ENCODE measurements at places on chromosomes 16 and 17.

- no peak for DNase-seq
These were observed 17.4 kb downstream of the RNF213 start for GRCh38 chr17:80277751-80278671.

DNA sequence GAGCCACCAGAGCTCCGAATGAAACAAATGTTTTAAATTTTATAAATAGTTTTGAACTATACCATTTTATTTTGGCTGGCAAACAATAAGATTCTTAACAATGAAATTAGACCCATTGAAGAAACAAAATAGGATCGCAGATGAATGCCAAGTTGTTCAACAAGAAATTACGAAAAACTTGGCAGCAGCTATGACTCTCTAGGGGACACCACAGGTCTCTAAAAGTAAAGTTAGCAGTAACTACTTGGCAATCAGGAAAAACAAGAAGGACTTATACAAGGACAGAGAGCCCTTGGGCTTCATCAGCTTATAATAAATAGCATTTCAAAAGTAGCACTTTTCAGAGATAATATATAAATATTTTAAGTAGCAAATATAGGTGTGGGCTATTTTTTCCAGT is 603.8 kb upstream of the PSMD7 start:
- DNase-seq = no peak

GRCh38 chr16:52497067-52497816 is 49.7 kb downstream of the TOX3 start:
- DNase-seq = peak; percentile 94

GRCh38 chr16:83215406-83216001 is 588.7 kb downstream of the CDH13 start:
- peak; percentile 49 for DNase-seq

DNA sequence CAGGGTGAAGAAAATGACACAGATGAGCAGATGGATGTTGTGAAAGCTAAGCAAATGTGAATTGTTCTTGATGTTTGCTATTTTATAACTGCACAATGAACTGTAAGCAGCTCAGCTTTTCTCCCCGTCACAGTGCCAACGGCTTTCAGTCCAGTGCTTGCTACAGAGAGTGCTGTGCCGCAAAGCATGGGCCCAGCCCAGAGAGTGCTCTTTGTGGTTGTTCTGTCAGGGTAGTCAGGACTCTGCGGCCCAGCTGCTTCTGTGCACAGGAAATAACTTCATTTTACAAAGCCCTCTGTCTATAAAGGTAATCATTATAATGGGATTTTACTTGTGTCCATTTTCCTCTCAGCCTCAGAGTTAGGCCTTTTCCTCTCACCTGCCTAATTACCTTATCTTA is 39.1 kb downstream of the CDRT15 start:
- DNase-seq = no peak

GRCh38 chr17:5800131-5800530 is 215.8 kb upstream of the NLRP1 start:
- DNase-seq = no peak

DNA sequence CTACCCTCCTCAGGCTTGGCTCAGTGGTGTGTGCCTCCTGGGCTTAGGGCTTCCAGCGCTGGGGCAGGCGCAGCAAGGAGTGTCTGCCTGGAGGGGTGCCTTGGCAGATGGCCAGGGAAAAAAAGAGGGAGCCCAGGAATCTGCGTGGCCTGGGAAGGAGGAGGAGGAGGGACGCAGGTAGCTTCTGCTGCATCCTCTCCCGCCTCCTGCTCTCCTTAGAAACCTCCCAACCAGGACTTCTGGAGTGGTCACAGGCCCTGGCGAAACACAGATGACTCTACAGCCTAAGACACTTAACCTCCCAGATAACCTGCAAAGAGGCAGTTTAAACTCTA is 7.3 kb upstream of the BCAR1 start:
- no peak for DNase-seq

DNA sequence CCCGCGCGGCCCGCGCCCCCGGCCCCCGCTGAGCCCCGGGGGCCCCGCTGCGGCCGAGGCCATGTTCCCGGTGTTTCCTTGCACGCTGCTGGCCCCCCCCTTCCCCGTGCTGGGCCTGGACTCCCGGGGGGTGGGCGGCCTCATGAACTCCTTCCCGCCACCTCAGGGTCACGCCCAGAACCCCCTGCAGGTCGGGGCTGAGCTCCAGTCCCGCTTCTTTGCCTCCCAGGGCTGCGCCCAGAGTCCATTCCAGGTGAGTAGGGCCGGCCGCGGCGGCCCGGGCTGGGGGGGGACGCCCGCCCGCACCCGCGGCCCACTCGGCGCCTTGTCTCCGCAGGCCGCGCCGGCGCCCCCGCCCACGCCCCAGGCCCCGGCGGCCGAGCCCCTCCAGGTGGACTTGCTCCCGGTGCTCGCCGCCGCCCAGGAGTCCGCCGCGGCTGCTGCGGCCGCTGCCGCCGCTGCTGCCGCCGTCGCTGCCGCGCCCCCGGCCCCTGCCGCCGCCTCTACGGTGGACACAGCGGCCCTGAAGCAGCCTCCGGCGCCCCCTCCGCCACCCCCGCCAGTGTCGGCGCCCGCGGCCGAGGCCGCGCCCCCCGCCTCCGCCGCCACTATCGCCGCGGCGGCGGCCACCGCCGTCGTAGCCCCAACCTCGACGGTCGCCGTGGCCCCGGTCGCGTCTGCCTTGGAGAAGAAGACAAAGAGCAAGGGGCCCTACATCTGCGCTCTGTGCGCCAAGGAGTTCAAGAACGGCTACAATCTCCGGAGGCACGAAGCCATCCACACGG is 504 bp downstream of the MAZ start:
- peak; percentile 86 for DNase-seq
